Stimulated activated CD8-positive, alpha-beta memory T cell treated with anti-CD3 and anti-CD28 coated beads, Interleukin-2, amount 100 ng/mL, for 1 hour (primary cell): ENCODE measurements at places on chromosomes 1 and 21.

DNA sequence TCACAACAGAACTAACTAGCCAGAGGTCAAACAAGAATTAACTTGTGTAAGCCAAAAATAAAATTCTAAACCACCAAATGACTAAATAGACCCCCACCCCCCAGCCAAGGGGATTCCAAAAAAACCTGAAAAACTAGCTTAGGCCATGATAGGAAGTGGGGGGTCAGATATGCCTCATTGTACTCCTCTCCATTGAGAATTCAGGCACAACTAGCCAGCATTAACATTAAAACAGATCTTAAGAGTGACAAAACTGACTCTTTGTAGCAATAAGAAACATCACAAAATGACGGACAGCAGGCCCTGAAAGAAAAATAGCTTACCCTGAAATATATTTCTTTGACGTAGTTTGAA is 103.0 kb upstream of the ETV3 start:
- no peak for DNase-seq

DNA sequence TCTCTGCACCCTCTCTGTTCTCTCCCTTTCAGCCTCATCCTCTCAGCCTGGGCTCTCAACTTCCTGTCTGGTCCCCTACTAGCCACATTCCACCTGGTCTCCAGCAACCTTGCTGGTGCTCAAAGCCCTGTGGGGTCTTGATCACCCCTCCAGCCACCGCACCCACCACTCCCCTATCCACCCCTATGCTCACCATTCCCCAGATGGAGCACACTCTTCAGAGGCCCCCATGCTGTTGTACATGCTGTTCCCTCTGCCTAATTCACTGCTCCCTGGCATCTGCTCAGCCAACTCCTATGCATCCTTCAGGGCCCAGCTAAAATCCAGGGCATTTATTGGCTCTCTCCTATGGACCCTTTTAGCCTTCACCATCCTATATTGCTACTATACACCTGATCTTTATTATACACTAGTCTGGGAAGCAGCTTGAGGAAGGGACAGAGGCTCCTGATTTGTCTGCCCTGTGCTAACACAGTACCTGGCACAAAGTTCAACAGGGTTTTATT is 81.0 kb downstream of the GLIS1 start:
- no peak for DNase-seq

- DNase-seq, result no peak
Observed at GRCh38 chr1:209103092-209103491, 480.4 kb upstream of the CAMK1G start.

GRCh38 chr1:35499652-35500176 is 57.5 kb downstream of the KIAA0319L start:
- no peak for DNase-seq

DNA sequence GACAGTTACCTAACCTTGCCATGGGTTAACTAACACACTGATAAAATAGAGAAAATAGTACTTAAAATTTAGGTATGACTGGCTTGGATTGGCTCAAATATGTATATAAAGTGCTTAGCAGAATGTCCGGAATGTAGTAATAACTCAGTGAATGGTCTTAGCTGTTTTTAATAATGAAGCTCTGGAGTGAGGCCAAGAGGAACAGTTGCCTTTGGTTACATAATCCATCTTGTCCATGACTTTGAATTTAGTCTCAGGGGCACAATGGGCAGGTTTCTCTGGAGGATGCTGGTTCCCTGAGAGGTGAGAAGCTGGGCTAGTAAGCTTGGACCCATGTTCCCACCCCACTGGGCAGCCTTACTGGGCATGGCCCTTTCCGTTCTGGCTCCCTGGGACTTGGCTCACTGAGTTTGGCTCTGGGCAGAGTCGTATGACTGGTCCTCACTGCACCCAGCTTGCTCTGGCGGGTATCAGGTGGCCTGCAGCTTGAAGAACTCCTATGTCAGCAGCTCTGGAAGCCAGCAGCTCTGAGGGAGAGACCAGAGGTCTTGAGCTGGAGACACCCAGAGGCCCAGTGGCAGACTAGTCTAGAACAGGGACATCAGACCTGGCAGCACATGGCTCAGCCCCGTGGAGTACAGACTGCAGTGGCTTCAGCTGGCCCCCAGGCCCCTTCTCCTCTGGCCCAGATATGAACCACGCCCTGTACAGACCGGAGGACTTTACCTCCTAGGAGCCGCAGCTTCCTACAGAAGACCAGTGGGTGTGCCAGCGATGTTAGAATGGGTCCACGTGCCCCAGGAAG is 40.4 kb downstream of the TENT5C start:
- DNase-seq, result no peak

DNA sequence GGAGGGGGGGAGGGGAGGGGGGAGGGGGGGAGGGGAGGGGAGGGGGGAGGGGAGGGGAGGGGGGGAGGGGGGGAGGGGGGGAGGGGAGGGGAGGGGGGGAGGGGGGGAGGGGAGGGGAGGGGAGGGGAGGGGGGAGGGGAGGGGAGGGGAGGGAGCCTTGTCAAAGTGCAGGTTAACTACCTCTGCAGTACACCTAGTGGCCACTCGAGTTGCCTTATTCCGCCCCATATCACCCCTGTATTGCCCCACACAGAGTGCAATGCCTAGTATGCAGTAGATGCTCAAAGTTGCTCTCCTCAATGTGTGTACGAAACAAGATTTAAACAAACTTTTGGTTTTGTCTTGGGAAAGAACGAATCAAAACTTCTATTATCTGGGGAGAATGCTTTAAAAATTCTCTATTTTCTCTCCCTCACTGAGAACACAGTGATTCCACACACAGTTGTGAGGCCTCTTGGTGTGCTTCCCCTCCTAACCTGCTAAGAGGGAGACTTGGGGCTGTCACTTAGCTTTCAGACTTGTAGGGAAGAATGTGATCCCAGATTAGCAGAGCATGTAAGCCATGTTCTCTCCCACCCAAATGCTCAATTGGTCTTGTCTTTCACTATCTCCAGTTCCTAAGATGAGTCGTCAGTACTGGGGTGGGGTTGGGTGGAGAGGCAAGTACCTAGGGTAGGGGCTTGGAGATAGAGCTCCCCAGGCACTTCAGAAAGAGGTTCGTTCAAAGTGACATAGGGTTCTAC is 79.7 kb upstream of the MAP10 start:
- DNase-seq, result no peak

GRCh38 chr1:231072041-231072440 is 32.0 kb upstream of the FAM89A start:
- no peak for DNase-seq

DNA sequence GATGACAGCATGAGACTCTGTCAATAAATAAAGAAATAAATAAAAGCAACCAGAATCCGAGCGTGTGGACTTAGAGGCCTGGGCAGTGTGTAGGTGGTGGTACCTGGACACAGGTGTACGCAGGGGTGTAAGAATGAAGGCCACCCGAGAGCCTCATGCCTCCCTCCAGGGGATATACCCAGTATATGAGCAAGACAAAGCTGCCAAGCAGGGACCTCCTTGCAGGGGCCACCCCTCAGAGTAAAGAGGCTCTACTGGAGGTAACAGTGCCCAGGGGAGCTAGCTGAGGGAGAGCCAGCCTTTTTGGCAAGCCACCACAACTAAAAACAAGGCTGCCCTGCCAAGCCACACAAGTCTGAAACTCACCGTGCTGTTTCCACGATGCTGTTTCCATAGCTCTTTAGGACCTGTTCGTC is 179.2 kb upstream of the RAB4A start:
- no peak for DNase-seq

- no peak for DNase-seq
Observed at GRCh38 chr1:200681231-200681630, 11.5 kb upstream of the DDX59 start.

GRCh38 chr1:74316302-74316701 is 81.1 kb downstream of the TNNI3K start:
- no peak for DNase-seq

GRCh38 chr1:3242408-3243260 is 173.6 kb downstream of the PRDM16 start:
- DNase-seq, result no peak

GRCh38 chr1:34982820-34983376 is 2.2 kb downstream of the TMEM35B start:
- DNase-seq, result no peak

- DNase-seq, result no peak
Observed at GRCh38 chr21:35850542-35851103, 209.7 kb downstream of the SETD4 start.

- no peak for DNase-seq
Observed at GRCh38 chr1:171966426-171967220, 125.3 kb downstream of the DNM3 start.

GRCh38 chr1:152519851-152520250 is 5.6 kb downstream of the CRCT1 start:
- DNase-seq, result no peak

- DNase-seq, result no peak
Observed at GRCh38 chr1:64080941-64081562, 122.4 kb upstream of the UBE2U start.

DNA sequence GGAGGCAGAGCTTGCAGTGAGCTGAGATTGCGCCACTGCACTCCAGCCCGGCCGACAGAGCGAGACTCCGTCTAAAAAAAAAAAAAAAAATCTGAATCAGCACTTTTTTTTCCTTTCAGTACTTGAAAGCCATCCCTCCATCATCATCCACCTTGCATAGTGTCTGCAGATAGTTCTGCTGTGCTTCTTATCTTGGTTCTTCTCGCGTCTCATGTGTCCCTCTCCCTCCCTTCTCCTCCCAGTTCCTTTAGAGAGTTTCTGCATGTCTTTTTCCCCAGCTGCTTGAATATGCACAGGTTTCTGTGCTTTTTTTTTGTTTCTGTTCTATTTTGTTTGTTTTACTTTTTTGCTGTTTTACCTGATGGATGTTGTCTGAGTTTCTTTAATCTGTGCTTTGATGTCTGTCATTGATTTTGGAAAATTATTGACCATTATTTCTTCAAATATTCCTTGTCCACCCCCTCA is 3.9 kb upstream of the COL18A1 start:
- DNase-seq, result no peak

- DNase-seq, result no peak
Observed at GRCh38 chr1:23188434-23188884, 19.8 kb upstream of the LUZP1 start.

DNA sequence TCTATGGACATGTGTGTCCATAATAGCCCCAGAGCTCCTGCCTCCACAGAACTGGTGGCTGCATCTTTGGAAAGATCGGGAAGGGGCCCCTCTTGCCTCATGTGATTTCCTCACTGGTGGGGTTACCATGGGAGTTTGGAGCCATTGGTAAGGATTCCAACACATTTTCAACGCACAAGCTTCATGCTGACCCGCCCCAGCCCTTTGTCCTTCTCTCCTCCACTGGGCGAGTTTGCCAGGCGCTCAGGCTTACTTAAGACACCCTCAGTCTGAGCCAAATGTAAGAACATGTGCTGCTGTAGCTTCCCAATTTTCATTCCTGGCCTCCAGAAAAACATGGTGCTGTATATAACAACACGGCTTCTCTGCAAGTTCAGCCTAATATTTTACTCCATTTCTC is 72.4 kb downstream of the ATP5PO start:
- no peak for DNase-seq

GRCh38 chr1:77230051-77230450 is 10.8 kb upstream of the PIGK start:
- DNase-seq, result no peak

DNA sequence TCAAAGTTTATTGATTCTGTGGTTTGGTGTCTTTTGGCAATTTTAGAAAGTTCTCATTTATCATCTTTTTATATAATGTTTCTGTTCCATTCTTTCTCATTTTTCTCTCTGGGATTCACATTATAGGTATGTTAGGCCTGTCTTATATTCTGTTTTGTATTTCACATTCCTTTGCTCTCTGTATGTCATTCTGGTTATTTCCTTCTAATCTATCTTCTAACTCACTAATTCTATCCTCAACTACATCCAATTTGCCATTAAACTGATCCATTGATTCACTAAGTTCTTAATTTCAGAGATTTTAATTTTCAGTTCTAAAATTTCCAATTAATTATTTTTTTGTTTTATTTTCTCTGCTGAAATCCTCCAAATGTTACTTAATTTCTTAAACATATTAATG is 234.8 kb downstream of the FOXD2 start:
- no peak for DNase-seq

GRCh38 chr1:51963592-51964308 is 26.8 kb downstream of the RAB3B start:
- DNase-seq, result no peak

GRCh38 chr1:99004254-99004860 is 304 bp downstream of the PLPPR5 start:
- no peak for DNase-seq

GRCh38 chr1:20507248-20507563 is 745 bp downstream of the MUL1 start:
- no peak for DNase-seq

DNA sequence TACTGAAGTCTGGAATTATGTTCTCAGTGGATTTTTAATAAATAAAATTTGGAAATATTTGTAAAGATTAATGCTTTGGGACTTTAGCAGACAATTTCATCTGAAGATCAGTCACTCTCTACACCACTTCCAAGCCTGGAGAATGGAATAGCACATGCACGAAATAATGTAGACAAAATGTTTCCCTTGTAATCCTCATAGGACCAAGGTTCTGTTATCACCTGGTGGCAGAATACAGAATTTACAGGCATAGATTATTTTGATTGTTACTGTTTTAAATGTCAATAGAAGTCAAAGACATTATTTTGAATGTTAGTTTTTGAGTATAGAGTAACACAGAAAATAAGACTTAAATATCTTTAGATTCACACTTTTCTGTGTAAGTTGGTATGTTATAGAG is 9.1 kb upstream of the ELAVL4 start:
- no peak for DNase-seq

- DNase-seq, result no peak
Observed at GRCh38 chr21:35838350-35838749, 222.0 kb downstream of the SETD4 start.

GRCh38 chr1:118558933-118559332 is 373.9 kb upstream of the SPAG17 start:
- DNase-seq, result no peak

DNA sequence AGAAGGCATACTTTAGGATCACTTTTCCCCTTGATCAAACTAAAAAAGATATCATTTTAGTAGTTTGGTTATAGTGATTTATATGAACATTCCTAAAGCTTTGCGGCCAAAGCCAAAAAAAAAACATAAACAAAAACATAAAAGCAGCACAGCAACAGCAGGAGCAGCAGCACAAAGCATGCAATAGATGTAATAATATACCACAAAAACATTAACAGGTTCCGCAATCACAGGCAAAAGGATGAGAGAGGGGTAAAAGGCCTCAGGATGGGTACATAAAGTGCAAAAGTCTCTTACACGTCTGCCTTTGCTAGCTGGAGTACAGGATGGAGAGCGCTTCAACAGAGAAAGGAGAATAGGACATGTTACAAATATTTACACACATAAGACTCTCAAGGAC is 119.0 kb downstream of the COQ8A start:
- DNase-seq, result no peak

- no peak for DNase-seq
Observed at GRCh38 chr1:193799948-193800690, 613.7 kb upstream of the B3GALT2 start.

GRCh38 chr1:237712586-237713157 is 178.1 kb downstream of the ZP4 start:
- DNase-seq, result no peak
